HuH-7 (cell line): ENCODE measurements at places on chromosomes 16 and 17.

DNA sequence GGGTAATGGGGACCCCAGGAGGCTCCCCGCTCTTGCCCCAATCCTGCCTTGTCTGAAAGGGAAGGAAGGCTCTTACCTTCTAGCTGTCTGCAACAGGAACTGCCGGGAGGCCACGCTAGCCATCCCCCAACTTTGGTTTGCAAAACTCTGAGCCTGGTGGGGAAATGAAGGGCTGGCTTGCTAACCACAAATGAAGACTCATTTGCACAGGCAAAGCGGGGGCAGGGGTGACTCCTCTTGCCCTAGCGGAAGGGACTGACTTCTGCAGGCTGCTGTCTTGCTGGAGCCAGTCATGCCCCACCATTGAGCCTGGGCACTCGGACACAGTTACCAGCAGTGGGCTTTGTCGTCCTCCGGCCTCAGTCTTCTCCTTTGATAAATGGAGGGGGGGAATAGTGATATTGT lies 52.6 kb downstream of the PLCG2 start:
- no peak for DNase-seq

- DNase-seq, result no peak
These were observed 842 bp upstream of the LDAF1 start for GRCh38 chr16:21157632-21158031.

DNA sequence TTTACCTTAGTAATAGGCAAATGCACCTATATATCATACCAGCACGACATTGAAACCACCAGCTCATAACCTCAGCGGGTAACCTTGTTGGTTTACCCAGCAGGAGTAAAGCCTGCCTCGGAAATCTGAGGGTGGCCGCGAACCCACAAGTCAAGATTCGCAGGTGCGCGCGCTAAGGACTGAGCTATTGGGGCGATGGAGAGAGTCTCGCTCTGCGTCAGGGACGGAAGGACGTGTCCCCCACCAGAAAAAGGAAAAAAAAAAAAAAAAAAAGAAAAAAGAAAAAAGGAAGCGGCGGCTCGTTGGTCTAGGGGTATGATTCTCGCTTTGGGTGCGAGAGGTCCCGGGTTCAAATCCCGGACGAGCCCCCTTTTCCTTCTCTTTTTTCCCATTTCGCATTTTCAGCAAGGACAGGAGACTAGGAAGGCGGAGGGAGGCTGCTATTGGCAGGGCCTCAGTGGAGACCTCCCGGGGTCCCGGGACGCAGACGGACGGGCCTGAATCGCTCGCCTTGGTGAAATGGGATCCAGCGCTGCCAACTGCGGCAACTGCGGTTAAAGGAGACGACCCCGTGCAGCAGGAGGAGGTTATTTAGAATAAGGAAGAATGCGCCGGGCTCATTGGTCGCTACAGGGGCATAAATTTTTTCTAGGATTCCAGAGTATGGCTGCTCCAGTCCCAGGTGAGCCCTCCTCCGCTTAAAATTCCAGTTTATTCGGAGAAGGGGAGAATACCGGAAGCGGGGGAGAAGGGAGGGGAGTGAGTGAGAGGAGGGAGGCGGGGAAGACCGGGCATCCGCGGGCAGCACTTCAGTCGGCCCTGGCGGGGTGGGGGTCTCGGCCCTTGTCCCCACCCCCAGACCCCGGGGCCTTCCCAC lies at the start of gene OR1F1:
OR1F1 (plus strand) TSS at position 407 of the 877 bp plus-strand sequence.
- DNase-seq, result peak; percentile 55

DNA sequence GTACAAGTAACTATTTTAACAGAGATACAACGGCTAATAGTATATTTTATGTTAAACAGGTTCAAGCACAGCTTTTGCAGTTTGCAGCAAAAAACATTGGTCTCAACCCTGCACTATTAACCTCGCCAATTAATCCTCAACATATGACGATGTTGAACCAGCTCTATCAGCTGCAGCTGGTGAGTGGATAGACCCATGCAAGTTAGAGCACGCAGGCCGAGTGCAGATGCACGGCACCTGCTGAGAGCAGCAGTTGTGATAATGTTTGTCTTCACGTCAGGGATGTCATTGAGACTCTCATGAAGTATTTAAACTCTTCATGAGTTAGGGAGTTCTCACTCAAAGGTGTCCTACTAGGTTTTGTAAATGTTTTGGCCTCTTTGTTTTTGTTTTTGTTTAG lies 45.6 kb downstream of the TMC6 start:
- no peak for DNase-seq

DNA sequence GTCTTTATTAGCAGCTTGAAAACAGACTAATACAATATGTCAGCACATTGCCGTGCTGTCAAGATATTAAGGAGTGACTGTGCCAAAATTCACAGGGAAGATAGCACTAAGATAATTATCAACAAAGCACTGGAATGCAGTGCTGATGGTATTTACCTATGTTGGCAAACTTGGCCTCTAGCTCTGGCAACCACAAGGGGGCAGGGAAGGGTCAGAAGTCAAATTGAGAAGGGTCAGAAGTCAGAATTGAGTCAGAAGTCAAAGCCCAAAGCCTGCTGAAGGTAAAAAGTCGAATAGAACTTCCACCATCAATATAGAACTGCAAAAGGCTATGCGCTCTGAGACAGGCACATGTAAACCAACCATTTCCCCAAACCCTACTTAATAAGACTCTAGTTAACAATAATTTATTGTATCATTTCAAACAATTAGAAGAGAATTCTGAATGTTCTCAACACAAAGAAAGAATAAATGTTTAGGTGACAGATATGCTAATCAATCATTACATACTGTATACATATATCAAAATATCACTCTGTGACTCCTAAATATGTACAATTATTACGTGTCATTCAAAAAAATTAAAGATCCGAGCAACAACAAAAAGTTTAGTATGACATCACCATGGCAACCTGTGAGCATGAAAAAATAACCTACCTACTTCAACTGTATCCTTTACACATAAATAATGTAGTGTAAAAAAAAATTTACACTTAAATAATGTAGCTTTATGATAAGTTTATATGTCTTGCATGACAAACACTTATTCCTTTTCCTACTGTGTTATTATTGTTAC lies 916.1 kb downstream of the KCNJ2 start:
- peak; percentile 22 for DNase-seq

- no peak for DNase-seq
These were observed 326.7 kb downstream of the C16orf95 start for GRCh38 chr16:86990451-86990850.

DNA sequence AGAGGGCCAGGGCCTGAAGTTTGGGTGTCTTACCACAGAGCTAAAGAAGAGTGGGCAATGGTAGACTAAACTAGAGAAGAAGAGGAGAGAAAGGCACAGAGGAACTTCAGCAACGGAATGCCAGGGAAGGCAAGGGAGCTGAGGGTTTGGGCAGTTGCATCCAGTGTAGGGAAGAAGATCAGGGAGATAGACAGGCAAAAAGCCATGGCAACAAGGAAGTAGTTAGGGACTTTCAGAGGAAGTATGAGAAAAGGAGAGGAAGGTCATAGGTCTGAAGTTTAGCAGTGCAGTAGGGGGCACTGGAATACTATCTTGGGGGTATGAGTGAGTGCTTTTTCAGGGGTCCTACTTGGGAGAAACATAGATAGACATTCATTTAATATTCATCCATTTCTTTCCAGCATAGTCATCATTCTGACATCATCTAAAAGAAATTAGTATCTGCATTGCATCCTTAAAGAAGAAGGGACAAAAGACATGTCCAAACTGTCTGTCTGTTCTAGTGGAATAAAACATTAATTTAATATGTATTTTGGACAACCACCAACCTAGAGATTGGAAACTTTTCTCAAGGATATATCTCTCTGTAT lies 2.2 kb upstream of the NF1 start:
- DNase-seq, result no peak

- DNase-seq, result no peak
These were observed 775 bp upstream of the SP6 start for GRCh38 chr17:47851764-47852112.

GRCh38 chr17:81120695-81121621 lies 44.3 kb upstream of the PVALEF start:
- no peak for DNase-seq

DNA sequence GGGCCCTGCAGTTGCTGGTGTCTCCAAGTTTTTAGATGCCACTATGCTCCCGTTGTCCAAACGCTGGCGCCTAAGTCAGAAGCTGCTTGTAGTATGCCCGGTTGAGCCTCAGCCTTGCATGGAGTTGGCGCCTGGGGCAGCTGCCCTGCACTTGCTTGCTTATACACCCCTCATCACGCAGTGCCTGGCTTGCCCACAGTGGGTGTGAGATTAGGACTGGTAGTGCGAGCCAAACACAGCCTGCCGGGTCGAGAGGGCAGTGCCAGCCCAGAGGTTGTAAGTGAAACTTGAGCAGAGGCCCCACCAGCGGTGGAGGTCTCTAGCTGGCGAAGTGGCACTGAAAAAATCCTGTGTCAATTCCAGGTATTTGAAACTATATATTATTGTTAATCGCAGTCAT lies 90.3 kb downstream of the ITFG1 start:
- no peak for DNase-seq

- no peak for DNase-seq
These were observed 10.3 kb downstream of the MRC2 start for GRCh38 chr17:62637809-62638208.

DNA sequence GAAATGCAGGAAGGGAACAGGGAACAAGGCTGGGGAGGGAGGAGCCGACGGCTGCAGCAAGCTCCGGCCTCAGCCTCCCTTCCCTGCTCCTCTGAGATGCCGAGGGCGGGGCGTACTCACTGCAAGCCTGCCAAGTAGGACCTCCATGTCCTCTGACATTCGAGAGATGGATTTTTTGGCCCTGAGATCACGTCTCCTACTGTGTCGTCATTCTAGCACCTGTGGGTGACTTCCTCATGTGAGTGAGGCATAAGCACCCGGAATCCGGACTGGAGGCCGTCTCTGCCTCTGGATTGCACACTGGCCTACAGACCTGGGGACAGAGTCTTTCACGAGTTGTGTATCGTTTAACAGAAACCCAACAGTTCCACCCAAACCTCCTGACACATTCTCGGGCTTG lies 14.5 kb downstream of the MRM3 start:
- DNase-seq, result no peak

- no peak for DNase-seq
These were observed 13.9 kb upstream of the HELZ start for GRCh38 chr17:67258821-67259468.

- no peak for DNase-seq
These were observed 196.3 kb downstream of the KATNIP start for GRCh38 chr16:27746076-27746855.

DNA sequence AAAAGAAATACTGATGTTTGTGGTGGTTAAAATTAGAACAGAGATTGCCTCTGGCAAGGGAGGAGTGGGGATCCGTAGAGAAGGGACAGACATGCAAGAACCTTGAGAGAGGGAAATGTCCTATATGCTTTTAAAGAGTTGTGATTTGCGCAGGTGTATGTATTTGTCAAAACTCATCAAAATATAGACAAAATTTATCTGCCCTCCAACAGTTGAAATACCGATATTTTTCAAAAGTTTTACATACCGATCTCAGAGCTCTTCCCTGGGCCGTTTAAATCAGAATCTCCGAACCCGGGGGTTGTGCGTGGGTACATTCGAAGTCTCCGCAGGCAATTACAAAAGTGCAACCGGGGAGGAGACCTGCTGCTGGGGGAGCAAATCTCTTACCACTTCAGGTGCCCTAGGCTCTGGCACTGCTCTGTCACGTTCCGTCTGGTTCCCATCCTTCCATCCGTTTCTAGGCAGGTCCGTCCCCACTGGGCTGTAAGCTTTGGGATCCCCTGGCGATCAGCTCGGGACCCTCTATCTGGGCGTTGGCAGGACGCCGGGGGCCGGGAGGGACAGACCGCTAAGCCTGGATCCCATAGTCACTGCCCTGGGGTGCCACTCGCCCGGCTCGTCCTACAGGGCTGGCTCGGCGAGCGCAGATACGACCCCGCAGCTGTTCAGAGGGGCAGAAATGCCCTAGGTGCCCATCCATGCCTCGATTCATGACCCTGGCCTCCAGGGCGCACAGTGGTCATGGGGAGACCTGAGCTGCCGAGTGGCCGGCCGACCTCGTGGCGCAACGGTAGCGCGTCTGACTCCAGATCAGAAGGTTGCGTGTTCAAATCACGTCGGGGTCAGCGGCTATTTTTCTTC lies 4.2 kb downstream of the BORCS6 start:
- no peak for DNase-seq

DNA sequence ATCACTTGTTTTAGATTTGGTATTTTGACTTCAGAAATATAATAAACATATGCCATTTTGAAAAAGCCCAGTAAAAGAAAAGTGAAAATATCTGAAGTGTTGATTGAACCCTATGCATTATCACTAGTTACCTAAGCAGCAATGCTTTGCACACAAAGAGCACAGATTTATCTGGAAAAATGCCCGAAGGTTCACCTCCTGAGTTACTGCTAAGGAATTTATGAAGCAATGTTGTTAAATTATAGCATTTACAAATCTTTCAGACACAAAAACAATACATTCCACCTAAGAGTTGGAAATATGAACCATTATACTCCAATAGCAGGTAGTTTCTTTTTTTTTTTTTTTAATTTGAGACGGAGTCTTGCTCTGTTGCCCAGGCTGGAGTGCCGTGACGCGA lies 38.9 kb upstream of the GHDC start:
- DNase-seq, result no peak

GRCh38 chr16:8622315-8622656 lies 788 bp downstream of the METTL22 start:
- DNase-seq, result peak; percentile 44

DNA sequence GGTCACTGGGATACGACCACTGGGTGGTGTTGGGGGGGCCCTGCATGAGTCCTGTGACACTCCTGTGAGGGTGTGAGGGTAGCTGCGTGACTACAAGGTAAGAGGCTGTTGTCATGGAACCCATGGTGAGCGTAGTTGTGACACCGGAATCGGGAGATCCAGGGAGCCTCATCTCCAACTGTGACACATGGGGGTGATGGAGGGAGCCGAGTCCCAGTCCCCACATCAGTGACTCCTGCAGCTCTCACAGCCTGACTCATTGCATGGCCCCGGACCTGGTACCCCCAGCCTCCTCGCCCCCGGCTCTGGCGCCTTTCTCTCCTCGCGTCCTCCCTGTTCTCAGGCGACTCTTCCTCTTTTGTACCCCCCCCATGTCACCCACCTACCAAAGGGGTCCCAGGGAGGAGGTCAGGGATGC lies 14.2 kb downstream of the CDH16 start:
- DNase-seq, result no peak

- no peak for DNase-seq
These were observed 224.2 kb downstream of the BCAS3 start for GRCh38 chr17:60901806-60902205.

DNA sequence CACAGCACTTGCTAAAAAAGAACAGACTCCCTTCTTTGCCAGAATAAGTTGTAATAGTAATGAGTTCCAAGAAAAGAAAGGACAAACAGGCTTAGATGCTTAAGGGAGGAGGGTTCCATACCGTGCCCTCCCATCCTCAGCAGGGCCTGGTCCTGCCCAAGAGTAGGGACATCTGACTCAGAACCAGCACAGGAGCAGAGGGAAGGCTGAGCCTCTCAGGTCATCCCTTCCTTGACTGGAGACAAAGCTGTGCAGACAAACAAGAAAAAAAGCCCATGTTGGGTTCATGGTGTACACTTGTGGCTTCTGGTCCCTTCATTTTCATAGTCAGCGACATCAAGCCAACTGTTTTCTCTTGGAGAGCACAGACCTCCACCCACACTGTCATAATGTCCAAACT lies 44.2 kb upstream of the NDRG4 start:
- DNase-seq, result no peak
